ENCODE measurements at places on chromosomes 1 and 21.

DNA sequence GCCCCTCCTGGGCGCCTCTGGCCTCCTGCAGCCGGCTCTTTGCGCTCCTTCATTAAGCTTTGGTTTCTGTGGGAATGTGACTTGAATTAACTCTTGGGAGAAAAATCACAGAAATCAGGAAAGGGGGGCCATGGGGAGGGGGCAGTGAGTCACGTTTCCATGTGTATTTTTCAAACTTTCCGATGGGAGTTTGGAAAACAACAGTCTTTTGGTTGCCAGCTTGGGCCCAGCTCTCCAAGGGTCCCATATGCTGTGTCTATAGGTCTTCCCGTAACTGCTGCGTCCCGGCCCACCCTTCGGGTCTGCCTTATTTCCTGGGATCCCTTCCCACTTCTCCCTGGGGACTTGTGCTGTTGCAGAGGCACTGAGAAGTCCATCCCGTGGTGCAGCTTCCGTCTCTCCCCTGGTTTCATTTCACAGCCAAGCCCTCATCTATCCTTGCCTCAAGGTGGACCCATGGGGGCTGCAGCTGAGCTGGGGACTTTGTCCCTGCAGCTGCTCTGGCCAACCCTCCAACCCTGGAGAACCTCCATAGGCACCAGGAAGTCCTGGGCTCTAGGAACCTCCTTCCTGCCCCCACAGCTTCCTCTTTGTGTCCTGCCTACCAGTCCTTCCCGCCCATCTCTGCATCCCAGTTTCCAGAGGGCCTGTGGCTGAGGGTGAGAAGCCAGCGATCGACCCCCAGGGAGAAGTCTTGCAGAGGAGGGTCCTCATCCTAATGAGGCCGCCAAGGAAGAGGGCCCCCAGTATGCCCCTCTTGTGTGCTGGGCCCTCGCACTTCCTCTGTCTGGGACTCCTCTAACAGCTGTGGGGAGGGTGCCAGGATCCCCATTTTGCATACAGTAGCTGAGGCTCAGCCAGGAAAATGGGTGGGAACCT is 11.6 kb upstream of the LMNA start:
- no peak for DNase-seq

- no peak for DNase-seq
These were observed 779.0 kb upstream of the ADGRL4 start for GRCh38 chr1:79785561-79785960.

DNA sequence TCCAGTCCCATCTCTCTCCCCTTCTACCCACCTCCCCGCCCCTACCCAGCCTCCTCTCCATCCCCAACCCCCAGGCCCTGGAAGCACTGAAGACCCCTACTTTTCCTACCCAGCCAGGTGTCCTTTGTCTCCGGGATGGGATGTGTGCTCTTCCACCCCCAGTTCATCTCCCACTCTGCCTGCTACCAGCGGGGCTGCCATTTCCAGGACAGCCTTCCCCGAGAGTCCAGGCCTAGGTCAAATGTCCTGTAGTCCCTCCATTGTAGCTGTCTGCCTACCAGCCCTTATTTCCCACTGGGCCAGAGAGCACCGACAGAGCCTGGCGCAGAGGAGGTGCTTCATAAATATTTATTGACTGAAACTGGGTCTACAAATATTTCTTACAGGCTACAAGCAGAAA is 72.0 kb upstream of the TLR5 start:
- DNase-seq = no peak

DNA sequence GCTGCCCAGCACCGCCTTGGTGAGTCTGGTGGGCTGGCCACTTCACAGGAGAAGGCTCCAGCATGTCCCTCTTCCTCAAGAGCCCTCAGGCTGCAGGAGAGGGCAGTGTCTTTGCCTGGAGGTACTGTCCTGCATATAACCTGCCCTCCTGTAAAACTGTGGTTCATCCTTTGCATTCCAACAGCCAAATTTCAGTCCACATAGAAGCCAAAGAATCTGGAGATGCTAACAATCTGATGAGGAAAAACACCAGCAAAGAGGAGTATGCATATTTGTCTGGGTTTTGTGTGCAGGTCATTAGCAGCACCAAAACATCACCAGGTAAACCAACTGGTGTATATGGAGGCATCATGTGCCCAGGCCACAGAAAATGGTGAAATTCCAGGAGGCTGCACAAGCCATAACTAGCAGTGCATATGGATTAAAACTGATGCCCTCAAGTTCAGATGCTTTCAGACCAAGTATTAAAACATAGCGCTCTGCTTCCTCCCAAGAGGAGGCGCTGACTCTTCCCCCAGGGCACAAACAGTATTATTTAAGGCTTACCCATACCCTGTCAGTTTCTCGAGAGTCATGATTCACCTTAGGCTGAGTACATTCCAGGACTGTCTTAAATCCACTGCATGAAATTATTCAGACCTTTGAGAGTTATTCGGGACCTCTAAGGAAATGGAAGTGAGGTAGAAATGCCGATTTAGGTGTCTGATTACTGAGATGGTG is 150.5 kb upstream of the COA6 start:
- no peak for DNase-seq

DNA sequence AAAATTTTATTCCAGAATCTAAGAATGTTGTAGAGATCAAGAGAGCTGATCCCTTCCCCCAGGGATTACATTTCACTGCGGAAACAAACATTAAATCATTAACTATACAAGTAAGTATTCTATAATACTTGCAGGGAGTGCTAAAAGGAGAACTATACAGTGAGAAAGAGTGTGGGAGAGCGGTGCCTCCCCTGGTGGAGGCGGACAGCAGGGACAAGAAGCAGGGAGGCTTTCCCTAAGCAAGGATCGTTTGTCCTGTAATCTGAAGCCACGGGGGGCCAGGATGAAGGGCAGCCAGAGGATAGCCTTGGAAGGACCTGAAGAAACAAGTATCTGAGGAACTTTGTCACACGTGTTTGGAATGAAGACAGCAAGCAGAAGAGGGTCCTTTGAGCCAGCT is 40.1 kb downstream of the SLC9C2 start:
- no peak for DNase-seq

- no peak for DNase-seq
These were observed 13.6 kb downstream of the RHBG start for GRCh38 chr1:156382561-156382960.

DNA sequence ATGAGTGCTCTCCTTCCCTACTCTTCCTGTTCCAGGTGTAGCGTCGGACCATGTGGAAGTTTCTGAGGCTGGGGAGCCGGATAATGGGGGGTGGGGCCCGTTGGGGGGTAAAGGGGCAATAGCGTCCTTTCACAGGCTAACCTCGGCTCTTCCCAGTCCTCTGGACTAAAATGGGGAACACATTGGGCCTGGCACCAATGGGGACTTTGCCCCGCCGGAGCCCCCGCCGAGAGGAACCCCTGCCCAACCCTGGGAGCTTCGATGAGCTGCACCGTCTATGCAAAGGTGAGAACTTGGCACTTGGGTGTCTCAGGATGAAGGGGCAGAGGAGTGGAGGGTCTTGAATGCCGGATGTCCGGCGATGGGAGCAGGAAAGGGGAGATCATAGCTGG is 456 bp downstream of the TOMM40L start:
- no peak for DNase-seq

DNA sequence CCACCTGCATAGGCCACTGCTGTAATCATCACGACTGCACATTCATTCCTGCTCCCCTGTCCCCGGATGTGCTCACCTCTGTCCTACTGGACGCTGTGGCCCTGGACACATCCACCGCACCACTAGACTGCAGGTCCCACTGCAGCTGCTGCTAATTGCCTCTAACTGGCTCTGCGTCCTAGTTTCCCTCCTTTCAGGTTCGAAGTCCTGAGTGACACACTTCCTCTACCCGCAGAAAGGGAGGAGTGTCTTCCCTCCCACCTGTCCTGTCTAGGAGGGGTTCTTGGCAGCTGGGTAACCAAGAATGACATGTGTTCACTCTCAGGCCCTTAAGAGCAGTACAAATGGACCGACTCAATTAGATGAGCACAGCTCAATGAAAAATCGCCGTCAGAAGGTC is 40.5 kb upstream of the ITPKB start:
- DNase-seq = peak; percentile 76

GRCh38 chr1:10917513-10918454 is 94.7 kb upstream of the TARDBP start:
- peak; percentile 65 for DNase-seq

DNA sequence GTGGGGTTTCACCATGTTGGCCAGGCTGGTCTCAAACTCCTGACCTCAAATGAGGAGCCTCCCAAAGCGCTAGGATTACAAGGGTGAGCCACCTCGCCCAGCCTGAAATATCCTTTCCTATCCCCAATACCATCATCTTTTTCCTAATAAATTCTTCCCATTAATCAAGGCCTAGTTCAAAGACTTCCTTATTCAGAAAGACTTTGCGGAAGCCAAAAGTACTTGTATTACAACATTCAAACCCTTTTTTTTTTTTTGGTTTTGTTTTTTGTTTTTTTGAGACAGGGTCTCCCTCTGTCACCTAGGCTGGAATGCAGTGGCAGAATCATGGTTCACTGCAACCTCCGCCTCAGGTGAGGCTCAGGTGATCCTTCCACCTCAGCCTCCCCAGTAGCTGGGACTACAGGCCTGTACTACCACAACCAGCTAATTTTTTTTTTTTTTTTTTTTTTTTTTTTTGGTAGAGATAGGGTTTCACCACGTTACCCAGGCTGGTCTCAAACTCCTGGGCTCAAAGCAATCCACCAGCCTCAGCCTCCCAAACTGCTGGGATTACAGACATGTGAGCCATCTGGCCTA is 7.6 kb downstream of the SLC19A2 start:
- no peak for DNase-seq

DNA sequence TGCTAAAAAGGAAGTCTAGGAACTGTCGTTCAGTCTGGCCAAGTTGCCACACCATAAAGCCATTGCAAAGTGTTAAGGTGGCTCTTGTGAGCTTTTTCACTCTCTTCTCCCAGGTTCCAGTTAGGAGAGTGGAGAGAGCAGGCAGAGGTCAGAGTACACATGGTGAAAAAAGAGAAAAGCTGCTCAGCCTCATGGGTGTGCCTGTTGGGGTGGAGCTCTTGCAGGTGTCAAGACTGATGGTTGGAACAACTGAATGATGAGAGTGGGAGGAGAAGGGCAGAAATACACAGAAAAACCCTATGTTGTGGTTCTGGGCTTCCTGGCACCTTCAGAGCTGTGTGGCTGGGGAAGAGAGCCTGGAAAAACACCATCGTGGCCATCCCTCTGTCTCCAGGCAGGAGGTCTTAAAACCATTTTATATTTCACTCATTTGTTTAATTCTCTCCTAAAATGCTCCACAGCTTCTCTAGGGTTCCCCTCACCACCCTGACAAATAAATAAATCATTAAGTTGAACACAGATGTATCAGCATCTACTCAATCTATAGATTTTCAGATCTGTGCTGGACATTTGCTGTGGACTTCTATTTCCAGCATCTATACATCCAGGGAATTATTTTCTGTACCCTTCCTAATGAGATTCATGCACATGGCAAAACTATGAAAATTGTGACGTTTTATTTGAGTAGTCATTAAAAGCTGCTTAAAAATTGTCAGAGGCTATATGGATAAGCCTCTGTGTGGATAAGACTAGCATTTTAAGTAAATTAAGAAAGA is 17.5 kb downstream of the UBASH3A start:
- DNase-seq = no peak

DNA sequence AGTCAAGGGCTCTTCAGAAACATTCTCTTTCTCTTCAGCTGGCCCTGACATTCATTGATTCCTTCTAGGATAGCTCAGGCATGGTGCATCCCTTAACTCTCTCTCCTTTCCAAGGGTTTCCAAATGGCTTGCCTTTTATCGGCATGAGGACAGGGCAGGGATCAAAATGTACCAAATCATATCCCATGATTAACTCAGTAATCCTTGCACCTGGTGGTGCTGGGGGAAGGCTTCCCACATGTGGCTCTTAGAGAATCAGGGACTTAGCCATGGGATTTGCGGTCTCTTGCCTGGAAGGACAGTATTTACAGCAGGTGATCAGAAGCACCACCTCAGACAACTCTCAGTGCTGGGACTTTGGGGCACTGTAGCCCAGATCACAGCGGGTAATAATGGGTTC is 46.2 kb upstream of the EDEM3 start:
- no peak for DNase-seq

GRCh38 chr1:195849180-195849579 is 759.1 kb downstream of the KCNT2 start:
- DNase-seq = no peak

- no peak for DNase-seq
These were observed 5.3 kb downstream of the ADIPOR1 start for GRCh38 chr1:202952818-202953217.

GRCh38 chr1:230905733-230906132 is 37.4 kb upstream of the C1orf198 start:
- DNase-seq = no peak

DNA sequence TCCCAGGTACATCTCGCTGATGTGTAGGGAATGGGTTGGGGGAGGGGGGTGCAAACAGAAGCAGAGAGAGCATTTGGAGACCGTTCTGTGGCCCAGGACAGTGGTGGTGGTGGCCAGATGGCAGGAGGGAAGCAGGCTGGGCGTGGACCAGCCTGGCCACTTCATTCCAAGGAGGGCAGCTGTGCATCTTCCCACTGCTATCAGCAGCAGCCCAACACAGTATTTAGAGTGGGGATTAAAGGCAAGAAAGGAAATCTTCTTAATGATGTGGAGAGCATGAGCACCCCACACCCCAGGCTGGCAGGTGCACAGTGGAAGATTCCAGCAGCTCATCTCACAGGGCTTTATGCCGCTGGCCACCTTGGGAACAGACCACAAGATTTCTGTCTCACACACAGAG is 198.7 kb downstream of the NPHP4 start:
- DNase-seq = no peak

GRCh38 chr1:218474128-218474527 is 129.0 kb downstream of the TGFB2 start:
- no peak for DNase-seq

GRCh38 chr1:113073479-113073950 is 517 bp downstream of the LRIG2 start:
- no peak for DNase-seq

DNA sequence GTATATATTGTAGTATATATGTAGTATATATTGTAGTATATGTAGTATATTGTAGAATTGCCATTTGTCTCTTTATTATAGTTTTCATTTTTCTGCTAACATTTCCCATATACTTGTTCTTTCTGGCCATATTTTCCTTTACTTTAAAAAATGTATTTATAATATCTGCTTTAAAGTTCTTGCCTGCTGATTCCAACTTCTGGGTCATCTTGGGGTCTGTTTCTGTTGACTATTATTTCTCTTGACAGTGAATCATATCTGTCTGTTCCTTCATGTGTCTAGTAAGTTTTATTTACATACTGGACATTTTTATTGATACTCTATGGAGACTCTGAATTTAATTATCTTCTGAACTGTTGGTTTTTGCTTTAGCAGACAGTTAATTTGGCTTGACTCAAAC is 45.9 kb downstream of the MARK1 start:
- DNase-seq = no peak

GRCh38 chr1:30465096-30465495 is 258.3 kb downstream of the MATN1 start:
- DNase-seq = no peak

GRCh38 chr1:233290396-233291034 is 5.0 kb downstream of the PCNX2 start:
- no peak for DNase-seq

GRCh38 chr1:113399062-113399583 is 8.8 kb downstream of the MAGI3 start:
- no peak for DNase-seq

- DNase-seq = no peak
These were observed 113.7 kb downstream of the ZNF281 start for GRCh38 chr1:200296091-200296661.

- no peak for DNase-seq
These were observed 38.3 kb downstream of the NEXN start for GRCh38 chr1:77926561-77927357.

Data from thymus (tissue), 14 donors.